ENCODE measurements at places on chromosomes 6 and 20.

- DNase-seq = peak; percentile 44
These were observed 672 bp downstream of the PREX1 start for GRCh38 chr20:48826883-48827771.

DNA sequence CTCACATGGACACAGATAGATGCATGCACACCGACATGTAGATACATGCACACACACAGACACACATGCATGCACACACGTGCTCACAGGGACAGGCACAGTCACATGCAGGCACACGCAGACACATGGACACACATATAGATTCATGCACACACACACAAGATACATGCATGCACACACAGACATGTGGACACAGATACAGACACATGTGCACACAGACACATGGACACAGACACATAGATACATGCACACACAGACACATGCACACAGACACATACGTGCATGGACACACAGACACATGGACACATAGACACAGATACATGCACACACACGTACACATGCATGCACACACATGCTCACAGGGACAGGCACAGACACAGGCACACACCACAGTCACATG is 19.8 kb downstream of the SYNDIG1 start:
- no peak for DNase-seq

- no peak for DNase-seq
These were observed 50.6 kb downstream of the GJA10 start for GRCh38 chr6:89944826-89945407.

GRCh38 chr6:90218959-90219208 is 77.8 kb downstream of the BACH2 start:
- DNase-seq = no peak

- no peak for DNase-seq
These were observed 4.3 kb downstream of the PFDN4 start for GRCh38 chr20:54212226-54212625.

DNA sequence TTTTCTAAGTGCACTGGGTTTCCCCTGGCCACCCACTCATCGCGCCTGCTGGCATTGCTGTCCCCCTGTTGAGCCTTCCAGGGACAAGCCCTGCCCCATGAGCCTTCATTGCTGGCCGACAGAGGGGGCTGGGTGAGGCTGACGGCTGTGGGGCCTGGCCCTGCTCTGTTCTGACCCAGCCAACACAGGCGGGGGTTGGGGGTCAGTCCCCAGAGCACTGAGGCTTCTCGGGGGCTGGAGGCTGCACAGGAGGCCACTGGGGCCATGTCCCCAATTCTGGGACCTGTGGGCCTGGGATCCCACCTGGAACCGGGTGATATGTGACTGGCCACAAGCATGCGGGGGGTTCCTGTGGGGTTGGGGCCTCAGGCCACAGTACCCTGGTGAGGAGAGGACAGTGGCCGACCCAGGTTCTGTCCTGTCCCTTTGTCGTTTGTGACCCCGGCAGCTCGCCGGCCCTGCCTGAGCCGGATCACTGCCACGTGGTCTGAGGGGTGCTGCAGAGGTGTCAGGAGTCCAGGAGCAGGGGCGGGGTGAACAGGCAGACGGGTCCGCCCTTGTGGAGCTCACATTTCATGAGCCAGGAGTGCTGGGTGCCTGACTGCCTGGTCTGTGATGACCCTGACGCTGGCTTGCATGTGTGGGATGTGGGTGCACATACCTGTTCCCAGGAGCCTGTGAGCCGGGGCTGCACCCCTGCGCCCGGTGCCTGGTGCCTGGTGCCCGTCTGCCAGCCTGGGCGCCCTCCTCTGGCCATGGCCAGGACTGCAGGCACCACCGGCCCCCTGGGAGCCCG is 2.1 kb upstream of the COL20A1 start:
- DNase-seq = peak; percentile 36

- DNase-seq = no peak
These were observed 487.6 kb downstream of the TFAP2A start for GRCh38 chr6:9927275-9927674.

DNA sequence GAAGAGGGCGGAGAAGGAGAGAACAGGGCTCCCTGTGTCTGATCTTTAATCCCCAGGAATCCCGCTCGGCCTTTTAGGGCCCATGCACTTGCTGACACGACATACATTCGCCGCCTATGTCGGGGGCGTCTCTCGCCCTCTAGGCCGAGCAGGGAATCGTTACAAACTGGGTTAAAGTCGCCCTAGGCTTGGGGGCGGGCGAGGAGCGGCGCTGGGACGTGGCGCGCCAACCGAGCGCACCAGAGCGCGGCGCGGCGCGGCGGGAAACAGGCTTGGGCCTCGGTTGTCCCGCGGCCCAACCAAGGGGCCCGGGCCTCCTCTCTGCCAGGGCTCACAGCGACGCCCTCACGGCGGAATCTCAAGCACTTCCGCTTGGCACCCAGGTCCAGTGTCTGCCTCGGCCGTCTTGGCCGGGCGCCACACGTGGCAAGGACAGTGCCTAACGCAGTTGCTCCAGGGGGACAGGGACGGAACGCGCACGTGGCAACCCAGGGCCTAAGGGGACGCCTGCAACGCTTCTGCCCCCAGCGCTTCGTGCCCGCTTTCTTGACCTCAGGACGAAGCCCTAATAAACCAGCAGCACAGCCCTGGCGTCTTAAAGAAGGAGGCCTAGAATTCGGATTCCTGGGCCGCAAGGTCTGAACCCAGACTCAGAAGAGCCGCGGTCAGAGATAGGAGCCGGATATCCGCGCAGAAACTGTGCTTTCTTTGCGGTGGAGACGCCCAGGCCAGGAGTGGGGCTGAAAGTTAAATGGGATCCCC is 71.5 kb downstream of the NCR2 start:
- DNase-seq = no peak

- DNase-seq = no peak
These were observed 15.3 kb downstream of the TCFL5 start for GRCh38 chr20:62846166-62846890.

DNA sequence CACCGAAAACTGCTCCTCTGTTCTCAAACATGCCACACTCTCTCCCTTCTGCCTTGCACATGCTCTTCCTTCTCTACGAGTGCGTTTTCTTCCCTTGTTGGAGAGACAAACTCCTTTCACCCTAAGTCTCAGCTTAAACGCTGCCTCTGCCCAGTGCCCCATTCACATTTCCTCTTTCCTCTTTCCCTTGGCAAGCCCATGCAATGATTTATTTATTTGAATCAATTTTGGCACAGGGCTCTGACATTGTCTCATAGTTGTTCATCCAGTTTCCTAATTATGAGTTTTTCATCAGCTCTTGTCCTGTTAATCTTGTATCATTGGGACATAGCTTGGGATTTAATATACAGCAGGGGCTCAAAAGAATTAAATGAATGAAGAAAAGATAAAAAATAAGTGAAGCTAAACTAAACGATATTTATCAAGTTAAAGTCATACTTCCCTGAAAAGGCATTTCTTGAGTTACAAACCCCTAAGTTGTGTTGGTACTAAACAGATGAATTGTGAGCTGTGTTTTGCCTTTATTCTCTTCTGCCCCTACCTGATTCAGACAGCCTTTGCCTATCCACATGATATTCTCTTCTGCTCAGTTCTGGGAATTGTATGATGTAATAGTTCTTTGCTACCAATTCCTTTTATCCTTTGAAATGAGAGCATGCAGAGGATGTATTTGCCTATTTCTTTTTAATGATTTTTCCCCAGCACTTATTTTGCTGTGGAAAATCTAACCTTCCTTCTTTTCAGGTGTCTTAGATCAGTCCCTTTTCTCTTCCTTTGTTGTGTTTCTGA is 704.4 kb downstream of the UTRN start:
- DNase-seq = no peak
